ENCODE measurements at places on chromosomes 4 and X.

- DNase-seq, result no peak
Measured at GRCh38 chrX:133435544-133436124, 20.3 kb upstream of the GPC4 start.

DNA sequence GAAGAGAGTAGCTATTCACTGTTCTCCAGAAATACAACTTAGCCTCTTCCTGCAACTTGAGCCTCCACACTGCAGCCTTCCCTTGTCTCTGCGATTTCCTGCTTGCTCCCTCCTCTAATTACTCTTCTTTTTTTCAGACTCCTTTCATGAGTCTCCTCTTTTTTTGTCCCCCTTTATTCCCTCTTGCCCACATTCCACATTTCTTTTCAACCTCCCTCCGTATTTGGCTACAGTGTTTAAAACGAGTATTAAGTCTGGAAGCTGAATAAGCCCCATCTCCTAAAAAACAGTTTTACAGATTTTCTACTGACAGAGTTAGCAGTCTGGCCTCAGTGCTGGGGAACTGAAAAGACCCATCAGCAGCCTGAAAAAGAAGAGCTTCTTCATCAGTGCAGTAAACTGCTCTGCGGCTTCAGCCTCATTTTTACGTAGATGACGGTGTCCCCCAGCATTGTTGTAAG, 141.5 kb downstream of the TENM3 start:
- DNase-seq, result no peak

GRCh38 chr4:42345962-42346544, 51.2 kb upstream of the SHISA3 start:
- no peak for DNase-seq

- DNase-seq, result no peak
Measured at GRCh38 chrX:73556159-73556558, 6.8 kb upstream of the CHIC1 start.

DNA sequence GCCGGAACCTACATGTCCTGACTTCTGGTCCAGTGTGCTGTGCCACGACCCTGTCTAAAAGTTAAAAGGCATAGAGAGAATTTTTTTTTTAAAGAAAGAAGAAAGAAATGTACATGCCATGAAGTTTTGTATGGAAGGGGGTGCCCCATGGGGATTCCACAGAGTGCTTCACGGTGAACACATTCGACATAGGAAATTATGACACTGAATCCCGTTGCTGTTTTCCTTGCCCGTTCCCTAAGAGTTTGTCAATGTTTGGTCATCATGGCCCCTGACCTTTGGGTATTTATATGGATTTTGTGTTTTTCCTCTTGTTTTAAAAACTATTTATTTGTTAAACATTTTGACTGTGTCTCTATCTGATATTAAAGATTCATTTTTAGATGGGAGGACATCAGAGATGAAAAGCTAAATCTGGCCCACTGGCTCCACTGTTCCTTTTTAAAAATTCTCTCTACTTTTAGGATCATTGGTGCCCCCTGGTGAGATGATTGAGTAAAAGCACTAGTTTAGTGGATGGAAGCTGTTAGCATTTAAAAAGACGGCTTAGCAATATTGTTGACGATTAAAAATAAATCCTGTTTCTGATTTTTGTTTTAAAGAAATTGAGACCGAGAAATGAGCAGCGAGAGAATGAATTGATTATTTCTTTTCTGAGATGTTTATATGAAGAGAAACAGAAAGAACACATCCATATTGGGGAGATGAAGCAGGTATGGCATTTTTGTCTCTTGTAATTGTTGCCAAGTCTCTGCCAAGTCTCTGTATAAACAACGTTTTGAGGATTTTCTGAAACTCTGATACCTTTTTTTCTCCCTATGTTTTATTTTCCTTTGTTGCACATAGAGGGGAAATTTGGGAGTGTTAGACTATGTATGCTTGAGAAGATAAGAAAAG, 75.0 kb downstream of the PTTG2 start:
- peak; percentile 30 for DNase-seq

DNA sequence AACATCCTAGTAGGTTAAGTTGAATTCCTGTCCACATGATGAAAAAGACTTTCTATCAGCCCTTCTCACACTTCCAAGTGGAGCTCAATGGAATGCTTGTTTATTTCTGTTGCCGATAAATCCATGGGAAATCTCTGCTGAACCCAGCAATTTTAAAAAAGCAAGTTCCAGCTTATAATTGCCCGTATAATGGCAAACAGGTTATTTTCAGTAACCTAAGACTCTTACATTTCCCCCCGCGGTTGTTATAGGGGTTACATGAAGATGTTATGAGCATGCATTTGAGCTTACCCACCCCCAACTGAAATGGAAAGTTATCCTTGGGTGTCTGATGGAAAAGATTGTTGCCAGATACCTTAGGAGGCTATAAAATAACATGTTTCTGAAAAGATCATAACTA, 136.2 kb downstream of the PALLD start:
- DNase-seq, result no peak

- DNase-seq, result no peak
Measured at GRCh38 chr4:18082236-18082635, 60.7 kb upstream of the LCORL start.

All from stimulated activated naive CD8-positive, alpha-beta T cell treated with anti-CD3 and anti-CD28 coated beads, Interleukin-15, Interleukin-2, amounts not matched to agents 100 U/mL and 50 U/mL, for 24 hours (primary cell).